H1 (cell line): ENCODE measurements at places on chromosomes 12 and 14. TPM values are rescaled to one million over a fixed set of nuclear protein-coding genes. Genes with fewer than 3 reads are reported as not detected.

DNA sequence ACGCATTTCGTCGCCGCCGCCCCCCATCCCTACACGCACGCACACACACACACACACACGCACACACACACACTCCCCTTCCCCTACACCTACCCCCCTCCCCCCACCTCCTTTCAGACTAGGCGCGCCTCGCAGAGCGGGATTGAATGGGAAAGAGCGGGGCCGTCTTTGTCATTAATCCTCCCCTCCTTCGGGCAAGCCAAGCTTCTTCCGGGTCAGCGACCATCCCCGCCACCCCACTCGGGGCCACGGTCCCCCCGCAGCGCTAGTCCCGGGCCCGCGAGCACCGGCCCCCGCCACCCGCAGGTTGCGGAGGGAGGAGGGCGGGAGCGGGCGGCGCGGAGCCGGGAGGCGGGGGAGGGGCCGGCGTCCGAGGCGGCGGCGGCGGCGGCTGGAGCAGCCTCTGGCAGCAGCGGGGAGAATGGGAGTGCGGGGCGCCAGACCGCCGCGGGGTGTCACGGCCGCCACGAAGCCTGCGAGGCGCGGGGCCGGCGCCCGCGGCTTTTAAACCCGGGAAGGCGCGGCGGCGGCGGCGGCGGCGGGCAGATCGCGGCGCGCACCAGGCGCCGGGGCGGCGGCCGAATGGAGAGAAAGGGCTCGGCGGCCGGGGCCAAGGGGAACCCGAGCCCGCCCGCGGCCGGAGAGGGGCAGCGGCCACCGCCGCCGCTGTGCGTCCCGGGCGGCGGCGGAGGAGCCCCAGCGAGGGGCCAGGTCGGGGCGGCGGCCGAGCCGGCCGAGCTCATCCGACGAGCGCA lies at the start of gene TTC9:
Gene TTC9 (plus strand): TSS at position 369 of the 755 bp plus-strand sequence. CDS start 214 bp downstream, at position 583.
- peaks cover 20% of the 10 kb centered on the region for H3K4me1 ChIP-seq
- H3K36me3 ChIP-seq = no peaks in the 10 kb centered on the region
- no peaks in the 10 kb centered on the region for H3K27me3 ChIP-seq
- H3K4me3 ChIP-seq = peak within 1 kb of the TSS; percentile 98
- H3K27ac ChIP-seq = peak within 1 kb of the TSS; percentile 49; the same call in 1 of the 2 replicates

- no peak for DNase-seq
- no peaks in the 10 kb centered on the region for H3K36me3 ChIP-seq
- H3K27ac ChIP-seq = no peak overlapping the region
- no peaks in the 10 kb centered on the region for H3K27me3 ChIP-seq
These were observed 8.5 kb downstream of the AKT1 start for GRCh38 chr14:104786726-104787675.

SMCO2 gene
- 0.73 and 0.80 TPM in 2 replicates for total RNA-seq

GPR162 gene
- 8.6 and 8.8 TPM in 2 replicates for total RNA-seq

DNA sequence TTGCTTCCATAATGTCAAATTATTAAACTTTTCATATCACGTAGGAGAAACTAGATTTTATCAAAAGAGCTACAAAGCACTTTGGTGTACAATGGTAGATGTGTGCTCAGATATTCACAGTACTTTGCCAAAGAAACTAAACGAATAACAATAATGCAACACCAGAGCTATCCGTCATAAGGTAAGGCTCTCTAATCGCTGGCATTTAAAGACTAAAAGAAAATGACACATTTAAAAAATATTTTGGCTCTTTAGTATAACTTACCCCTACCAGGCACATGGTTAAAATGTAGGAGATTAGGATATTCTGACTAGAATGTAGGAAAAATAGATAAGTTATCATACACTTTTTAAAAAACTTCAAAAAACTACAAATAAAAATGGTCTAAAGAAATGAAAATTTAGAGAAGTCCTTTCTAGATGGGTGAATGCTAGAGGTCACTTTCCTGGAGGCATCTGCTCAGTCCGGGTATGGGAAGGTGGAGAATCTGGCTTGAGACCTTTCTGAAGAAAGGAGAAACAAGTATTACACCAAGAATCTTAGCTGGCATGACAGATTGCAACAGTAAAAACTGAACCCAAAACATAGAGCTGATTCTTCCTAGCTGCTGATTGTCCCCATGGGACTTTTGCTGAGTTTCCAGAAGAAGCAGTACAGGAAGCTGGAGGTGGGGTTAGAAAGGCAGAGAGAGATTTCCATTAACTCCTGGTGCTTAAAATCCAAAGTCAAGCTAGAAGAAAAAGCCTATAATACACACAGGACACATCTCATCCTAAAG lies 67.9 kb downstream of the FAR2 start:
- no peaks in the 10 kb centered on the region for H3K27me3 ChIP-seq
- no peak overlapping the region for H3K27ac ChIP-seq
- no peak overlapping the region for H3K4me3 ChIP-seq

- H3K27ac ChIP-seq = no peak overlapping the region
- H3K4me3 ChIP-seq = no peak overlapping the region
- no peaks in the 10 kb centered on the region for H3K27me3 ChIP-seq
- H3K36me3 ChIP-seq = no peaks in the 10 kb centered on the region
These were observed 10.3 kb upstream of the RERG start for GRCh38 chr12:15231493-15231892.

GRCh38 chr14:23130871-23131270 lies 11.8 kb upstream of the CEBPE start:
- no peak overlapping the region for H3K4me3 ChIP-seq
- no peaks in the 10 kb centered on the region for H3K4me1 ChIP-seq
- H3K27me3 ChIP-seq = no peaks in the 10 kb centered on the region
- DNase-seq = no peak
- peaks cover 21% of the 10 kb centered on the region for H3K36me3 ChIP-seq

DNA sequence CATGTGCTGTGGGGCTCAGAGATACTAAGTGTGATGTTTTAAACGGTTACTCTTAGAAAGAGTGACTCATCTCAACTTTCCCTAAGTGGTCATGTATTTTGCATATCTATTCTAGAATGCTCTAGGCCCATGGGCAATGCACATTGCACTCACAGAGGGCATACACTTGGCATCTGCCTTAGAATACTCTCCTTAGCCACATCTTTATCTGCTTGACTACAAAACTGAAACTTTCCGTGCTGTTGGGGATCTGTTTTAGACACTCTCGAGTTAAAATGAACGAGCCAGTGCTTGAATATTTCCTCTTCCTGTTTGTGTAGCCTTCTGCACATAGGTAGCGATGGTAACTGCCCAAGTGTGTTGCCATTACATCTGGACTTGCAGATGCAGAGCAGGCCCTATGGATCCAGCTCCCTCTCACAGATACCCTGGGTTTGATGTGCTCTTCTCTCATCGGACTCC lies 180.5 kb downstream of the CAND1 start:
- no peaks in the 10 kb centered on the region for H3K27me3 ChIP-seq
- no peaks in the 10 kb centered on the region for H3K4me1 ChIP-seq
- H3K36me3 ChIP-seq = no peaks in the 10 kb centered on the region
- no peak overlapping the region for H3K4me3 ChIP-seq
- DNase-seq = no peak

DNA sequence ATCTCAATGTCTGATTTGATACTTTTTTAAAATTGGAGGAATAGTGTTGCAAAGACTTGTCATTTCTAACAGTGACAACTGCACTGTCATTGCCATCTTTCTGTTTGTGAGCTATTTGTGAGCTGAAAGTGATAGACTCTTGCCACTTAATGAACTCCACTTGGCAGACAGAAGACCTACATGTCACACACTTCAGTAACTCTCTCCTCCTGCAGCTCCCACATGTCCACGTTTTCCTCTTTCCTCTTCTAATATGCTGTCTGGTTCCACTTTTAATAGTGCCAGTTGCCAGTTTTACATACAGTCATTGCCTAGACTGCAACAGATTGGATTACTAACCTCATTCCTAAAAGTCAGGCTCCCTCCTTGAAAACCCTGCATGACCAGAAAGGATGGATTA lies 121.5 kb downstream of the CAPZA3 start:
- no peaks in the 10 kb centered on the region for H3K27me3 ChIP-seq
- no peak overlapping the region for H3K27ac ChIP-seq
- no peaks in the 10 kb centered on the region; the same call in 1 of the 2 replicates for H3K4me1 ChIP-seq
- no peak for DNase-seq
- no peak overlapping the region for H3K4me3 ChIP-seq

GRCh38 chr14:105448706-105449111 lies 25.9 kb upstream of the CRIP2 start:
- H3K27ac ChIP-seq = no peak overlapping the region
- no peaks in the 10 kb centered on the region for H3K4me1 ChIP-seq
- peaks cover 27% of the 10 kb centered on the region for H3K36me3 ChIP-seq
- peak; percentile 90 for DNase-seq
- no peak overlapping the region for H3K4me3 ChIP-seq

DNA sequence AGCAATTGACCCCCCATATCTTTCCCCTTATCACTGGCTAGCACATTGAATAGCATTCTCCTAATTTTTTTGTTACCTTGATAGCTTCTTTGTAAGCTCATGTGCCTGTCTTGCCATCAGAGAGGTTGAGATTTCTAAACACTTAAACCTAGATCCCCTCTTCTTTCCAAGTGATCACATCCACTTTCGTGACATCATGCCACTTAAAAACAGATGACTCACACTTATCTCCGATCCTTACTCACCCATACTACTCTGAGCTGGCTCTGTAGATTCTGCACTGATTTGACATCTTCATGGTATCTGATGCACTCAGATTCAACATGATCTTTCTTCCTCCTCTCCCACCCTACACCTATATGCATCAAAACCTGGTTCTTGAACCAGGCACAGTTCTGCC lies 10.5 kb downstream of the GPR137C start:
- H3K27me3 ChIP-seq = no peaks in the 10 kb centered on the region
- no peak overlapping the region for H3K27ac ChIP-seq
- H3K4me1 ChIP-seq = no peaks in the 10 kb centered on the region
- H3K36me3 ChIP-seq = no peaks in the 10 kb centered on the region

- no peak overlapping the region for H3K27ac ChIP-seq
- no peak overlapping the region for H3K4me3 ChIP-seq
- no peaks in the 10 kb centered on the region; the same call in 1 of the 2 replicates for H3K4me1 ChIP-seq
- no peak for DNase-seq
- H3K36me3 ChIP-seq = no peaks in the 10 kb centered on the region
- H3K27me3 ChIP-seq = no peaks in the 10 kb centered on the region
These were observed 386.3 kb upstream of the TBX3 start for GRCh38 chr12:115070313-115070712.

DNA sequence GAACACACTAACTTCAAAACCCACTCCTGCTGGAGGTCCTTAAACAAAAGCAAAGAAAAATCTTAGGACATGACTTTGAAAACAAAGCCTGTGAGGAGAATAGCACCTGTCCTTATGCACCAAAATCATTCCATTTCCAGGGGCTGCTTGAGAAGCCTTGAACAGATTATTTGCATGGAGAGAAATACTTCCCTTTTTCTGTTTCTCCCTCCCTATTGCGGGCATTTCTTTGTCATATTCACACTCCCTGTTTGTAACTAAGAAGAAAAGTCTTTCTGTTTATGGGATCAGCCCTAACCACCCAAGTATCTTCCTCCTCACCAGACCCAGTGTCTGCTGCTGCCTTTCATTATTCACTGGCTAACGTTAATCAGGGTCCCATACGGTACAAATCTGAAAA lies 218.8 kb downstream of the DPF3 start:
- no peak overlapping the region for H3K4me3 ChIP-seq
- no peaks in the 10 kb centered on the region for H3K27me3 ChIP-seq
- no peak overlapping the region for H3K27ac ChIP-seq

DNA sequence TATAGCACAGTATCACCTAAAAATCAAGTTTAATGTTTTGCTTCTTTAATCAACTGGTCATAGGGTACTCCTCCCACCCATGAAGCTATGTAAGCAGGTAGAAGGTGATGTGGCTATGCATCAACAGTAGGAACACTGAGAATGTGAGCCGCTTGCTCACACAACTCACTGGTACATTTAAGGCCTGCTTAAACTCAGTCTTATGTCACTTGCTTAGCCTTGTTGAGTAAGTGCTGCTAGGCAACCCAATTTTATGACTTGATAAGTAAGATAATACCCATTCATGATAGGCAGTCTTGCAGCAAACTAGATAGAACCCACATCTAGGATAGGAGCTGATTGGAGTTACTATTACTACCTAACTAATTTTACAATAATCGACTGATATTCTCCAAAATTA lies 70.0 kb upstream of the BMP4 start:
- no peak overlapping the region for H3K27ac ChIP-seq
- H3K36me3 ChIP-seq = no peaks in the 10 kb centered on the region
- DNase-seq = no peak
- H3K4me3 ChIP-seq = no peak overlapping the region

- H3K27me3 ChIP-seq = no peaks in the 10 kb centered on the region
- H3K36me3 ChIP-seq = no peaks in the 10 kb centered on the region
- H3K4me3 ChIP-seq = no peak overlapping the region
- peak; percentile 7 for DNase-seq
- H3K4me1 ChIP-seq = no peaks in the 10 kb centered on the region
These were observed 6.9 kb upstream of the OR6J1 start for GRCh38 chr14:22650960-22651521.

DNA sequence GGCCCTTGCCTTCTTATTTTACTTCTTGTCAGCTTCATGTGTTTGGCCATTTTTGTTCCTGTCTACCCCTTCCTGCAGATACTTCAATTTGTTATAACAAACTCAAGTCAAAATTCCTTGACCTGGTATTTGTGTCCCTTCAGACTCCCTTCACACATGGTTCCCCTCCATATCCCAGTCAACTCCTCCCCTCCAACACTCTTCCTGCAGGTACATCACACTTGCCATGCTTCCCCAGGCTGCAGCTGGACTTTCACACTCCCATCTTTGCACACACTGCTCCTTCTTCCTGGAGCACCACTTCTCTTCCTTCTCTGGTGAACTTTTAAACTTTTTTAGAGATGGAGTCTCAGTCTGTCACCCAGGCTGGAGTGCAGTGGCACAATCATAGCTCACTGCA lies 18.9 kb upstream of the FIGNL2 start:
- H3K27ac ChIP-seq = no peak overlapping the region
- no peak overlapping the region for H3K4me3 ChIP-seq
- H3K4me1 ChIP-seq = peaks cover 49% of the 10 kb centered on the region
- no peaks in the 10 kb centered on the region for H3K36me3 ChIP-seq

GRCh38 chr12:109721276-109721675 lies 7.7 kb downstream of the FAM222A start:
- no peak overlapping the region for H3K27ac ChIP-seq
- H3K27me3 ChIP-seq = peaks cover 22% of the 10 kb centered on the region
- no peaks in the 10 kb centered on the region for H3K36me3 ChIP-seq
- no peak overlapping the region for H3K4me3 ChIP-seq
- no peaks in the 10 kb centered on the region for H3K4me1 ChIP-seq
- no peak for DNase-seq

SPATS2 gene
- 21.3 and 24.5 TPM in 2 replicates for total RNA-seq

CYP46A1 gene
- total RNA-seq = 0.71 and 1.3 TPM in 2 replicates
